Stimulated activated CD4-positive, alpha-beta T cell treated with anti-CD3 and anti-CD28 coated beads, Interleukin-12 subunit alpha, Interleukin-12 subunit beta, amount 100 ng/mL, for 48 hours (primary cell): ENCODE measurements at places on chromosomes 12 and 14.
A peak's percentile ranks its signal among the peaks of the same experiment; 100 is the strongest.

- no peak for DNase-seq
Observed at GRCh38 chr12:110349096-110349495, 54.4 kb downstream of the ANAPC7 start.

DNA sequence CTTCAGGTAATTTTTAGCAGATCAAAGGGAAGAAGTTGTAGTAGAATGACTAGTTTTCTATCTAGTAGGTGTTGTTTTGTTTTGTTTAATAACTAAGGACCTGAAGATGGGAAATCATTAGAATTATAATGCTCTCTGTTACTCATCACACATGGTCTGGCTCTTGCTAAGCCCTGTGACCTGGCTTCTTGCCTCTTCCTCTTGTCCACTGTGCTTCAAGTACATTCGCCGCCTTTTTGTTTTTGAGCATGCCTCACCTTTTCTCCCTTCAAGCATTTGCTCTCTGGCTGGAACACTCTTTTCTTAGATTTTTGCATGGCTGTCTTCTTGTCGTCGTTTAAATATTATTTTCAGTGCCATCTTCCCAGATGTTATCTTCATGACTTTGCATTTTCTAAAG lies 47.7 kb downstream of the DAAM1 start:
- DNase-seq, result no peak

GRCh38 chr12:125549171-125549570 lies 483.9 kb downstream of the AACS start:
- DNase-seq, result no peak

DNA sequence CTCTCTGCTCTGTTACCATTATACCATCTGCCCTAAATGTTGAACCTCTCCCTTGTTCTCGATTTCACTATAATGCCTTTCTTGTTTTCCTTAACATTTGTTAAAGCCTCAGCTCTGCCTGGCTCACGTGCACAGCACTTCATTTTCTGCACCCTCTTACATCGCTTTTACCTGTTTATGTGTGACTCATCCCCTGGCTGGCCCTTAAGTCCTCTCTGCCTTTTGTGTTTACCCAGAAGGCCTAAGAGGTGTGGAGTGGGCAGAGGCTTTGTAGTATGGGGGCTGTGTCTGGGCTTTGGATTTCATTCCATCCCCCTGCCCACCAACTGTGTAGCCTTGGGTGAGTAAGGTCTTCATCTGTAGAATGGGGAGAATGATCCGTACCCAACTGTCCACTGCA lies 36.5 kb downstream of the UBE3B start:
- no peak for DNase-seq

DNA sequence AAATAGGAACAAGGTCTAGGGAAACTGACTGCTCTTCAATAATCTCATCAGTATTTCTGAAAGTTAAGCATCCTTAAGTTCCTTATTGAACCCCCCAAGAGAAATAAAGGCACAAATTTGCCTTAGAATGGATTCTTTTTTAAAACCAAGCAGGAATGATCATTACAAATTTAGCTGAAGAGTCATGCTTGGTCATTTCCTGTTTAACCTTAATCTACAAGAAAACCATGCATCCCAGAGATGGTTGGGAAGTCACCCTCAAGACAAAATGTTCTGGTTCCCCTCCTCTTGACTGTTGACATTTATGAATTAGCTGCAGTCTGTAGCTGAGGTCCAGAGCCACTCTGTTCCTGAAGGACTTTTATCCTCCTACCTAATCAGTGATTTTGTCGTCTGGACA lies 291.8 kb upstream of the G2E3 start:
- DNase-seq, result no peak

DNA sequence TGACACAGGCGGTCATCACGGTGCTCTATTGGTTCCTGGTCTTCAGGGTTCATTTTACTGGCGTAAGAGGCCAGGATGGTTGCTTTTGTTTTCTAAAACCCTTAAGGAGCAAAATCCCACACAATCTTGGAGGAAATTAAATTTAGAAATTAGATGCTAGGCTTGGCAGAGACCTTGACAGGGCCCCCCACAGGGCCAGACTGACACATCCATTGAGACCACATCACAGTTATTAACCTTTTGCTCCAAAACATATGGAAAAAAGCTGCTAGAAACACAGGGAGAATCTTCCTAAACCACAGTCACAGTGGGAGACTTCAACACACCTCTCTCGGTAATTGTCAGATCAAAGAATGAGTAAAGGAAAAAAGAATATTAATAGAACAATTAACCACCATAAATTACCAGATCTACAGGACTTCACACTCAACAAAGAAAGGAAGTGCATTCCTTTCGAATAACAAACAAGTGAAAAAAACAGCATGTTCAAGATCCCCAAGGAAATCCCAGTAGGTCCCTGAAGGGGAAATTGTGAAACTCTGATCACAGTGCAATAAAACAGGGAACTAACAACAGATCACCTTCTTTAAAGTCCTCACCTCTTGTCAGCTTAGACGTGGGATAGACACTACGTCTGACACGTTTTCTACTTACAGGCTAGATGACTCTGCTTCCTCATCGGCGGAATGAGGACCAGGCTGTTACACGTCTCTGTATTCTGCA lies 40.2 kb upstream of the TMEM179 start:
- DNase-seq, result no peak

- DNase-seq, result peak; percentile 28
Observed at GRCh38 chr12:54935235-54935951, 49.2 kb downstream of the TESPA1 start.

GRCh38 chr14:46230540-46230939 lies 421.0 kb downstream of the RPL10L start:
- DNase-seq, result no peak

GRCh38 chr14:36662258-36662542 lies 540 bp downstream of the PAX9 start:
- DNase-seq, result no peak

GRCh38 chr14:104741803-104742251 lies 11.1 kb upstream of the SIVA1 start:
- DNase-seq, result no peak

DNA sequence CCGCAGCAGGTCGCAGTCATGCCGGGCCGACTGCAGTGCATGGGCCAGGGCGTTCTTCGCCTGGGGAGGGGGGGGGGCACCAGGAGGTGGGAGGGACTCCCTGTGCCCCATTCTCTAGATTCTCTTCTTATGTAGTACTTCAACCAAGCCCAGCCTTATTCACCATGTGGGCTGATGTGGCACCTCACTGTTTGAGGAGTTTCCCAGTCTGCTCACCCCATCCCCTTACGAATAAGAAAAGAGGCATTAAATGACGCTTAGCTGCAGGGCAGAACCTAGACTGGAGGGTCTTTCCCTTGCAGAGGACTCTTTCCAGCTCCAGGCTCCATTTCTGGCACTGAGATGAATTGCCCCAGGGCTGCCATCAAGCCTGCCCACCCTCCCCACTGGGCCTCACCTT lies 12.2 kb downstream of the CMTM5 start:
- DNase-seq, result no peak

- no peak for DNase-seq
Observed at GRCh38 chr12:130216031-130216430, 53.8 kb downstream of the FZD10 start.

- DNase-seq, result no peak
Observed at GRCh38 chr12:11565752-11566151, 83.7 kb upstream of the ETV6 start.
